ENCODE measurements at places on chromosomes 7 and 10. TPM values are rescaled to one million over a fixed set of nuclear protein-coding genes. Genes with fewer than 3 reads are reported as not detected.
A peak's percentile ranks its signal among the peaks of the same experiment; 100 is the strongest.

GRCh38 chr10:23422003-23422411 lies 16.9 kb upstream of the OTUD1 start:
- DNase-seq: no peak

The LIPK gene
- not detected for total RNA-seq

The MCMBP gene
- total RNA-seq: 133 TPM

DNA sequence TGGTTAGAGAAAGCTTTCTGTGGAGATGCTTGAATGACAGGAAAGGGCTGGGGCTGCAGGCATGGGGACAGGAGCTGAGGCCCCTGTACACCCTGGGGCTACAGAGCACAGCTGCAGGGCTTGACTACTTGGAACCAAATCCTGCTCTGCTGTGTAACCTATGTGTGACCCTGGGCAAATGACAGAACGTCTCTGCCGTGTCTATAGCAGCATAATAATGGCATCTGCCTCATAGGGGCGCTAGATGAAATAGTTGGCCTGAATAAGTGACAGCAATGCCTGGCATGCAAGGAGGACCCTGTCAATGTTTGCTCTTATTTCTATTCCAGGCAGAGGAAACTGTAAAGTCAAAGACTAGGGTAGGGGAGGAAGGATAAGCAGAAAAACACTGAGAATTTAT lies 254.0 kb downstream of the USP6NL start:
- DNase-seq: no peak

- no peak for DNase-seq
These were observed 1.6 kb downstream of the NUP42 start for GRCh38 chr7:23183279-23184012.

DNA sequence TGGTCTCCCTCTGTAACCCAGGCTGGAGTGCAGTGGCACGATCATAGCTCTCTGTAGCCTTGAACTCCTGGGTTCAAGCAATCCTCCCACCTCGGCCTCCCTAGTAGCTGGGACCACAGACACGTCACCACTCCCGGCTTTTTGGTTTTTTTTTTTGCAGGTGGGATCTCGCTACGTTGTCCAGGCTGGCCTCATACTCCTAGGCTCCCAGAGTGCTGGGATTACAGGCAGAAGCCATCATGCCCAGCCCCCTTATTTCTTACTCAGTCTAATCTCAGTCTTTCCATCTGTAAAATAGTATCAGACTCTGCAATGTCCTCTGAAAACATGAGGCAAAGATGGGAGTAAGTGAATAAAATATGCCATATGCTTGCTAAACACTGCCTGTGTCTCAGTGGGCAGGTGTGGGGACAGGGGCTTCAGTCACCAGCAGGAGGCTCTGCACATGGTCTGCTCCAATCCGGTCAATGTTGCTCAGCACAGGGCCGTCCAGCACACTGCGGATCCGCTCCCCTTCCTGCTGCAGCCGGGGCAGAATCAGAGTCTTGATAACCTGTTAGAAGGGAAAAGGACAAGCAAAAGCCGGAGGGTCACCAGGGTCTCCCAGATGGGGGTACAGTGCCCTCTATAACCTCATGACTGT lies 8.2 kb downstream of the AP4M1 start:
- DNase-seq: no peak

The FGFR2 gene
- not detected for total RNA-seq

The TMEM178B gene
- total RNA-seq: 3.7 TPM

DNA sequence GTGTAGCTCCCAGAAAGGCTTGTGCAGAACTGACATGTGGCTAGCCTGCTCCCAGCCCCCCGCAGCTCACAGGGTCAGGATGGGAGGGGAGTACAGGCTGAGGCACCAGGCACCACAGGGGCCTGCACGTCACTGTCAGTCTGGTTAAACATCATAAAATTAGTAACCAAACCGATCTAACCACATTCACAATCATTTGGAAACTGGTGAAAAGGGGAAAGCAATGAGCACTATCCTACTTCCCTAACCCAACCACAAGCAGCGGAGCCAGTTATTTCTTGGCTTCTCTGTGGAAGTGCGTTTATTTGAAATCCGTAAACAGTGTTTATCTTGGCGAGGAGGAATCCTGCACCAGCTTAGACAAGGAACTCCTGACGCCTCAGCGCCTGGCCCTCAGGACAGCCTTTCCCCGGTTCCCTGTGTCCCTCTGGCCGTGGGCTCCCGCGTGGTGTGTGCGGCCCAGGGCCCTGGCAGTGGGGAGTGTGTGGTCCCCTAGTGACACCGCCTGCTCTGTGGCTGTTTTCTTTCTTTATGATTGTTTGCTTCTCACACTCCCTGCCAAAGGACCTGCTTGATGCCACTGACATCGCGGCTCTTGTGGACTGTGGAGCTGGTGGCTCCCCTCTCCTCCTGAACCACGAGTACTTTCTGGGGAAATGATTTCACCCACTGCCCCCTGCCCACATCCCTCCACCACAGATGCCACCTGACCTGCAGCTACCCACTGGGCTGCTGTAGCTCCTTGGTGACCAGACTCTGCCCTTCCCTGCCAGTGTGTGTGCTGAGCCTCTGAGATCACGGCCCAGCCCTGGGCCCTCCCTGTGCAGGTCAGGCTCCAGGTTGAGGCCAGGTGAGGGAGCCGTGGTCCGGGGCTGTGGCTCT lies 38.0 kb downstream of the INPP5A start:
- DNase-seq: peak; percentile 12

DNA sequence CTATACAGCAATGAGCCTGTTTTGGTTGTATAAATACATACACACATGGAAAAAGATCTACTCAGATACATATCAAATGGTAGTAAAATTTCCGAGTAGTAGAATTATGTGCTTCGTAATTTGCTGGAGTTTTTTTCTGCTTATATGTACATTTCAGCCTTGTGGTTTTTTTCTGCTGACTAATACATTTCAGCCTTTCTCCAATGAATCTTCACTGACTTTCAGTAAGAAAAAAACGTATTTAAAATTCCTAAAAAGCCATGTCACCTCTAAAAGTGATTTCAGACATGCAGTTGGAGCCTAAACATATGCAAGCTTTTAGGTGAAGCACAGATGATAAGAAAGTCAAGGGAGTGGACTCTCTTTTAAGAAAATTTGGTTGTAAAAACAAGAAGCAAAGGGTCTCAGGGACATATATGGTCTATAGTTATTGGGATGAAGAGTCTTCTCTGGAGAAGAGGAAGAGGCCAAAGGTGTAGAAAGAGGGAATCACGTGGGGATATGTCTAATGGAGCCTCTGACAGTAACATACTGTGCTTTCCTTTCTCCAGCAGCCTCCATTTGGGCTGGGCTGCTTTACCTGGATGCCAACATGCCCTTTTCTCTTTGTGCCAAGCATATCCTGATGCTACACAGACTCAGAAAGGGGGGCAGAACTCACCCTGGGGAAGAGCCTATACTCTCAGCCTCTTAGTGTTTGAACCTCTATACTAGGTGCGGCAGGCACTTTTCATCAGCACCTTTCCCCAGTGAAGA lies 2.4 kb downstream of the AMPH start:
- no peak for DNase-seq

The ACHE gene
- 0.17 TPM for total RNA-seq

DNA sequence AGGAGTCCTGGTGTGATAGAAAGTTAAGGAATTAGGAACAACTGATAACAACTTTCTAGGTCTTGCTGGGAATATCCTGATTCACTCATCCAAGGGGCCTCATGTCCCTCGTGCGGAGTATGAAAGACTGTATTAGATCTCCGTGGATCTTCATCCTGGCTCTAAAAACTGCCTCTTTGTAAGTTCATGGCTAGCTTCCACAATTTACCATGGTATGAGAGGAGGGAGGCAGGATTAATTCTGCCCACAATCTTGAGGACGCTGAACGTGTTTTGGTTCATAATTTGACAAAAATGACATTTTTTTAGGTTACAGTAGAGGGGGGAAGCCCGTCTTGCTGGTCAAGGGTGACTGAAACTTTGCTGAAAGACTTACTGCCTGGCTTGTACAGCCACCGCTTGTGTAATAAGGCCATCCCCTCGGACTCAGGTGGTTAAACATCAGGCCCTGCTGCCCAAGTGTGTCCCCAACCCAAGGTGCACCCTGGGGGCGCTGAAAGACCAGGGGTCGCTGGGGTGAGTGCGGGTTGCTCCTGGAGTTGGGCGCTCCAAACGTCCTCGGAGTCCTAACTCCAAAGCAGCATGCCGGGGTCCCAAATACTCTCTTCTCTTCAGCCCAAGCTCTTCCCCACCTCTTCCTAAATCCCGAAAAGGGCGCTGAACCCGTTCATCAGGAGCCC lies 733 bp downstream of the HIBADH start:
- no peak for DNase-seq

The CPED1 gene
- total RNA-seq: not detected

The CALCR gene
- total RNA-seq: not detected

DNA sequence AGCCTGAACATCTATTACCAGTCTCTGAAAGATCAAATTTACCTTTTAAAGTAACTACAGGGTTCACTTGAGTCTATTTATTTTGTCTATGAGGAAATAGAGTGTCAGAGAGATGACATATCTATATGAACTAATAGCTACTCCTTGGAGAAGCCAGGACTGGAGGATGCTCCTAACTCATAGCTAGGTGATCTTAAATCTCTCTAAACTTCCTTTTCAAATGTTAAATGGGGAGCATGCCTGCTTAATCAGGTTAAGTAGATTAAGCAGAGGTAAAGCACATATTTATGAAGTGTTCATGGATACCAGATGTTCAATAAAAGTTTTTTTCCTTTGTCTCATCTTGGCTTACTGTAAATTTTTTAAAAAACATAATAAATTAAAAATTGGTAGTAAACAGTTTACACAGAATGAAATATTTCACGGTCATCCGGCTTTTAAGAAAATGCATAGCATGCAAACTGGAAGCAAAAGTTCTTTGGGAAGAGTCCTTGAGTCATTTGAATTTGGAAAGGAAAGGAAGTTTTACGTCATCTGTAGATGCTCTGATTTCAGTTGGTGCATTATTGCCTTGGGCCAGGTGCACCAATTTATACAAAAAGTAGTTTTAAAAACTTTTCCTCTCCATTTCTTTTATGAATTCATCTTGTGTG lies 155.1 kb downstream of the BICC1 start:
- DNase-seq: no peak

DNA sequence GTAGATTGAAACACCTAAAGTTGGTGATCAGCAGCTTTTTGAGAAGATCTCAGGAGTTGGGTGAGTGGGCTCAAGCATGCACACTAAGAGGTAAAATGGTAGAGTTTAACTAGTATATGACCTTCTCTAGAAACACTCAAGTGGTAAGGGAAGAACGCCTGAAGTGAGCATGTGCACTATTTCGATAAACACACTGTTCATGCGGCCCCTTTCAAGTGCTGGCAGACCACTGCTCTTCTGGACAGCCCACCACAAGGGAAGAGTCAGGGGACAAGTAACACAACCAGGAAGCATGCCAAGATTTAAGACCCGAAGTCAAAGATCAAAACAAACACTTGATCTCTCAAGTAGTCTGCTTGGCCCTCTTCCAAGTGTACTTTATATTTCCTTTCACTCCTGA lies 519.5 kb upstream of the ZWINT start:
- no peak for DNase-seq

The ADK gene
- total RNA-seq: 47.4 TPM

The ZNF488 gene
- total RNA-seq: not detected

DNA sequence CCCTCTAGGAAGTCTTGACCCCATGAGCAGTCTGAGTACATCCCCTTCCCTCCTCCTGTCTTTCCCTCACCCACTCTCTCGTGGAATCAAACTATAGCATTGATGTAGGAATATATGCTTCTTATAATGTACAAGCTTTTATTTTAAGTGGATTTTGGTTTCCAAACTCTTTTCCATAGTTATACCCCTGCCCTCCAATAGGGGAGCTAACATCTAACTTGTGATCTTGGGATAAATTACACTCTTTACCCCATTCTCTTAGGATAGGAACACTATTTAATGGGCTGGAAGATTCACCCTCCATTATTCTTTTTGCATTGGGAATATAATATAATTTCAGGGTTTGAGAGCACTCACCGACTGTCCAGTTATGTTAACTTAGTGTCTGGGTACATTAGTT lies 465.9 kb downstream of the GATA3 start:
- no peak for DNase-seq

GRCh38 chr10:58642916-58643428 lies 130.3 kb downstream of the BICC1 start:
- no peak for DNase-seq

GRCh38 chr10:14592026-14592425 lies 182.7 kb downstream of the FAM107B start:
- DNase-seq: no peak

DNA sequence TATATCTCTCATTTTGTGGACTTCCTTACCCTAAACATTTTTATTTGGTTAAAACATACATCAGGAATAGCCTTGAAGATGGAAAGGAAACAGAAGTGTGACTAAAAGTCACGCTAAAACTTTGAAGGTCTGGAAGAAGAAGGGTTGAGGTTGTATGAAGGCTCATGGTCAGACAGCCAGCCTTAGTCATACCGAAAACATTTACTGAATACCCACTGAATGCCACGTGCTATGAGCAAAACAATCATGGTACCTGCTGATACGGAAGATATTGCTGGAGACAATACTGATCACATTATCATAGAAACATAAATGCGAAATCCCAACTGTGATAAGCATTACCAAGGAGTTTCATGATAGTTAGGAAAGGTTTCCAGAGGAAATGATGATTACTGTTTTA lies 64.0 kb downstream of the PDZD8 start:
- no peak for DNase-seq

The NEUROG3 gene
- not detected for total RNA-seq

The ZNF425 gene
- total RNA-seq: 1.2 TPM

- DNase-seq: no peak
These were observed 24.3 kb downstream of the PPP2R2D start for GRCh38 chr10:131925011-131925649.

The FAM237B gene
- total RNA-seq: not detected

DNA sequence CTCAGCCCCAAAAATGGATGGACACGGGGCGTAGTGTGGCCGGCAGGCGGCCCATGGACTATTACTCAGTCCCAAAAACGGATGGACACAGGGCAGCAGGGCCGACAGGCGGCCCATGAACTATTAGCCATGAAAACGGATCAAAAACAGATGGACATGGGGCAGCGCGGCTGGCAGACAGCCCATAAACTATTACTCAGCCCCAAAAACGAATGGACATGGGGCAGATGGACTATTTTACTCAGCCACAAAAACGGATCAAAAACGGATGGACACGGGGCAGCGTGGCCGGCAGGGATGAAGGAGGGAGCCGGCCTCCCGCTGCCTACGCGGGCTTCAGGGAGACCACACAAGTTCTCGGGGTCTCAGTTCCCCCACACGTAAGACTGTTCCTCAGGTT lies 32.9 kb downstream of the GPER1 start:
- no peak for DNase-seq

- DNase-seq: no peak
These were observed 26.8 kb downstream of the PRPF18 start for GRCh38 chr10:13613519-13613918.

- DNase-seq: no peak
These were observed 17.3 kb downstream of the GRID2IP start for GRCh38 chr7:6533893-6534495.

The CYP2C9 gene
- not detected for total RNA-seq

GRCh38 chr7:12719141-12719919 lies 31.9 kb downstream of the ARL4A start:
- no peak for DNase-seq

The PLEKHA1 gene
- 4.1 TPM for total RNA-seq

The AASS gene
- 1.0 TPM for total RNA-seq

- DNase-seq: no peak
These were observed 60.0 kb downstream of the VSTM4 start for GRCh38 chr10:49055221-49055849.
